ENCODE measurements at places on chromosomes 2 and 18. TPM values are rescaled to one million over a fixed set of nuclear protein-coding genes. Genes with fewer than 3 reads are reported as not detected.

TRIM43 gene
- not detected for total RNA-seq

COX7A2L gene
- total RNA-seq, result 58.1 TPM

DSEL gene
- total RNA-seq, result 11.6 TPM

LBX2 gene
- total RNA-seq, result 1.5 TPM

CRYGC gene
- total RNA-seq, result not detected

CCDC85A gene
- total RNA-seq, result 2.8 TPM

VRK2 gene
- total RNA-seq, result 27.7 TPM

GYPC gene
- total RNA-seq, result 115 TPM

VAMP5 gene
- 79.9 TPM for total RNA-seq

ZSWIM2 gene
- total RNA-seq, result not detected

GPR39 gene
- not detected for total RNA-seq

POTEE gene
- 0.37 TPM for total RNA-seq

LYPD1 gene
- total RNA-seq, result 0.33 TPM

TXNL1 gene
- total RNA-seq, result 65.7 TPM

PNKD gene
- 29.8 TPM for total RNA-seq

TIGD1 gene
- total RNA-seq, result 3.0 TPM

SPC25 gene
- total RNA-seq, result not detected

CD8B2 gene
- not detected for total RNA-seq

TDRD15 gene
- 0.05 TPM for total RNA-seq

AP1S3 gene
- 1.2 TPM for total RNA-seq

AFF3 gene
- 26.4 TPM for total RNA-seq

CTNNA2 gene
- total RNA-seq, result not detected

HADHA gene
- total RNA-seq, result 104 TPM

KRCC1 gene
- 21.8 TPM for total RNA-seq

ANKRD30BL gene
- total RNA-seq, result 0.14 TPM

RMND5A gene
- total RNA-seq, result 20.3 TPM
